Amniotic epithelial cell (primary cell): ENCODE measurements at places on chromosomes 13 and 19.
A peak's percentile ranks its signal among the peaks of the same experiment; 100 is the strongest.

DNA sequence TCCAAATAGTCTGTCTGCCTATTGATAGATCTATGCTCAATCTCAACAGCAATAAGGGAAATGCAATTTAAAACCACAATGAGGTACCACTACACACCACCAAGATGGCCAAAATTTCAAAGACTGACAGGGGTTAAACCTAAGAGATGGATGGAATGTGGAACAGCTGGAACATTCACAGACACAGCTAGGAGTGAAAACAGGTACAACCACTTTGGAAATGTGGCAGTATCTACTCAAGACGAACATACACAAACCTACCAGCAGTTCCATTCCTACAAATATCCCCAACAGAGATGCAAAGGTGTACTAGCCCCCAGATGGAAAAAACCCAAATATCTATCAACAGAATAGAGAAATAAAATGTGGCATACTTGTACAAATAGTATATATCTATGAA is 86.4 kb downstream of the TSC22D1 start:
- no peak for DNase-seq

GRCh38 chr19:56245121-56245740 is 27.3 kb upstream of the EDDM13 start:
- DNase-seq: no peak

DNA sequence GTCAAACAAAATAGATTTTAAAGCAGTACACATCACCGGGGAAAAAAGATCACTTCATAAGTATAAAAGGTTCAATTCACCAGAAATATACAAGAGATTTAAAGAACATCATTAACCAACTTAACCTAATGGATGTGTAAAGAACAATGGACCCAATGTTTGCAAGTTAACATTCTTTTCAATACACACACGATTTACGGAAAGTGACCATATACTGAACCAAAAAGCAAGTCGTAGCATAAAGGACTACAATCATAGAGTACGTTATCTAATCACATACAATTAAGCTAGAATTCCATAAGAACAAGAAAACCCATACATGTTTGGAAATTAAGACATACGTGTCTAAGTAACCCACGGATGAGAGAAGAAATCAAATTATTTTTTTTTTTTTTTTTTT is 9.6 kb downstream of the TGDS start:
- DNase-seq: no peak

DNA sequence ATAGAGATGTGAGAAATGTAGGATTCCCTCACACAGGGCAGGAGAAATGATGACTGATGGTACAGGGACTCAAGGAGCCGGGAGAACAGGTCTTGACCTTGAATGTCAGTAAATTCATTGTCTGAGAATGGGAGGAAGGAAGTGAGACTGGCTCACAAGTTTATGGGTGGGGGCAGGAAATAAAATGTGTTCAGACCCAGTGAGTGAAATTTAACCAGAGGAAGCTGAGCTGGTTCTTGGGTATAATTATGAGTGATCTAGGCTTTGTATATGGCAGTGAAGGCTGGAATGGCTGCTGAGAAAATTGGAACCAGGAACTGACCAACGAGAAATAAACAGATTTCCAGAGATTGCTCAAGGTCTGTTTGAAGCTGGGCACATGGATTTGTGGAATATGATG is 6.3 kb upstream of the IGSF23 start:
- DNase-seq: no peak

- DNase-seq: no peak
Measured at GRCh38 chr19:41802770-41803169, 6.4 kb downstream of the CEACAM3 start.

DNA sequence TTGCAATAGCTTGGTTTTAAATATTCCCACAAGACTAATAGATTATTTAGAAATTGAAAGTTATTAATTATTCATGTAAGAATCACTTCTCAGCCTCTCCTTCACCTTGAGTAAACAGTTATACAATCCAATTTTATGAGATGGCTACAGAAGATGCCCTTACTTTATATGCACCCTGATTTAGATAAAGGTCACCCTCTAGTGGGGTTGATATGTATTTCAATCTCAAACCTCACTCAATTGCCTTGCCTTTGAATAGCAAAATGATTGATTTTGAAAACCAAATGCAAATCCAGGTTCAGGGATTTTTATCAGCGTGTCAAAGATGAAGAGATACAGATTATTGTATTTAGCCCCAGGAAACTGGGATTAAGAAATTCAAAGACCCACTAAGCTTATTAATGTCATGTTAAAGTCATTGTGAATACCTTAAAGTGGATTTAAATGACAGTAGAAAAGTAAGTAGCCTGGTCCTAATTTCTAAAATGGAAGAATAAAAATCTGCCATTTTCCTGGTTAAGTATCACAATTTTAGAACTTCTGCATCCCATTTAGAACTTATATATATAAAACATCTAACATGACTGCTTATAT is 305.1 kb downstream of the ITGBL1 start:
- DNase-seq: peak; percentile 71

GRCh38 chr13:21625366-21625765 is 21.4 kb upstream of the MICU2 start:
- peak; percentile 50 for DNase-seq

GRCh38 chr19:18536475-18536874 is 6.9 kb downstream of the FKBP8 start:
- DNase-seq: no peak

DNA sequence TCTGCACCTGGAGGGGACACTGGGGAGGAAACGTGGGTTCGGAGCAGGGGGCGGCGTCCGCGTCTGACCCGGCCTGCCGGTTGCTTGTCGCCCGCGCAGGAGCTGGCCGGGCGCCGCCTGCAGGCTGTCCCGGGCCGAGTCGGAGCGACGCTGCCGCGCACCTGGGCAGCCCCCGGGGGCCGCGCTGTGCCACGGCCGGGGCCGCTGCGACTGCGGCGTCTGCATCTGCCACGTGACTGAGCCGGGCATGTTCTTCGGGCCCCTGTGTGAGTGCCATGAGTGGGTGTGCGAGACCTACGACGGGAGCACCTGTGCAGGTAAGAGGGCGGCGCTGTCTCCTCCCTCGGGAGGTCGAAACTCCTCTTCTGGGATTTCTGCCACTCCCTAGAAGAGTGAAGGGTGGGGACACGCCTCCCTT is 1.3 kb downstream of the ITGBL1 start:
- DNase-seq: no peak

GRCh38 chr19:4609878-4610511 is 29.3 kb upstream of the TNFAIP8L1 start:
- no peak for DNase-seq

DNA sequence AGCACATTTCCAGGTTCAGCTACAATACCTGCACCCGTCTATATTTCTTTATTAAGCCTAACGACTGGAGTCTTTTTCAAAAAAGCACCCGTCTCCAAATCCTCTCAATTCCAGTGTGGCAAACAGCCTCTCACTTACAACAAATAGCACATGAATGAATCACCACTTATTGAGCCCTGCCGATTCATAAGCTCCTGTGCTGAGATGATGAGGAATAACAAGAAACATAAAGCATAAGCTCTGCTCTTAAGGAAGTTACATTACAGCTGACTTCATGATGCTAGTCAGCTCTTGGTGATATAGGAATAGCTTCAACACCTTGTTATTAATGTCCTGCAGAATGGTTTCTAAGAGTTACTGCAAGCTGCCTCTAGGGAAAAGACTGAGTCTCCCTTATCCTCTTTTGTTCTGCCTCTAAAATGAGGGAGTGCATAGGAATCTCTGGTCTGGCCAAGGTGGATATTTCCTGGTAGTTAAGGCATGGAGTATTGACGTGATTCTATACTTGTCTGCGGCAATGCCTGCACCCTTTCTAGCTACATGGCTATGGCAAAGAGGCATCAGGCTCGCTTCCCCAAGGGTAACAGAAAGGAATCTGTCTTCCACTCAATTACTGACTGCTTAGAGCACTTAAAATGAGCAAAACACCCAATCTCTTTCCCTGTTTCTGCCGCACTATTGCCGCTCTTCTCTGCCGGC is 195.7 kb downstream of the KLF12 start:
- DNase-seq: peak; percentile 76

DNA sequence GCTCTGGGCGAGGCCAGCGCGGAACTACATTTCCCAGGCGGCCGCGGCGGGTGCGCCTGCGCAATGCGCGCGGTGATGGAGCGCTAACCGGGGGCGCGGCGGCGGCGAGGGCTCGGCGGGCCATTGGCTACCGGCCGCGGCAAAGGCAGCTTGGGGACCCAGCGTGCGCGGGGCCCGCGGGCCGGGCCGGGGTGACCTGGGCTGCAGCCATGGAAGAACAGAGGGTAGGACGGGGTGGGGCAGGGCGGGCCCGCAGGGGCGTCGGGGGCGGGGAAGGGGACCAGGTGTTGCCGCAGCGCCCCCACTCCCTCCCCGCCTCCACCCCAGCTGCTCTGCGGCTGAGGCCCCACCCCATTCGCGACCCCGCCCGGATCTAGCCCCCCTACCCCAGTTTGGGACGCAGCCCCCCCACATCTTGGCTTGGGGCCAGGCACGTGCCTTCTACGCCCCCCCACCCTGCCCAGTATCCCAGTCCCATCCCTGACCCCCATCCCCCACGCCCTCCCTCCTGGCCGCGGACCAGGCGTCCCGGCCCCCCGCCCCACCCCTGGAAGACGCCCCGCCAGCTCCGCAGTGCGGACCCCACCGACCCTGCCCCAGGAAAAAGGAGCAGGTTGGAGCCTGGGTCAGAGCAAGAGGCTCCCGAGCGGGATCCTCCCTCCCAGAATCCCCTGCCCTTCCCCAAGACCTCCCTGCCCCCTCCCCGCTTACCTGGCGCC is at the start of gene FSD1:
FSD1 (plus strand) TSS at position 61 of the 719 bp plus-strand sequence; CDS start at position 210, 149 bp downstream.
- no peak for DNase-seq

- no peak for DNase-seq
Measured at GRCh38 chr13:49315756-49316482, 68.2 kb downstream of the CDADC1 start.

GRCh38 chr13:42275098-42275471 is 3.1 kb downstream of the AKAP11 start:
- peak; percentile 26 for DNase-seq

GRCh38 chr19:34066007-34066643 is 106.2 kb upstream of the LSM14A start:
- DNase-seq: no peak

- DNase-seq: no peak
Measured at GRCh38 chr13:26054896-26055295, 3.1 kb upstream of the SHISA2 start.

GRCh38 chr13:55714120-55714519 is 1426.6 kb upstream of the PRR20A start:
- no peak for DNase-seq

DNA sequence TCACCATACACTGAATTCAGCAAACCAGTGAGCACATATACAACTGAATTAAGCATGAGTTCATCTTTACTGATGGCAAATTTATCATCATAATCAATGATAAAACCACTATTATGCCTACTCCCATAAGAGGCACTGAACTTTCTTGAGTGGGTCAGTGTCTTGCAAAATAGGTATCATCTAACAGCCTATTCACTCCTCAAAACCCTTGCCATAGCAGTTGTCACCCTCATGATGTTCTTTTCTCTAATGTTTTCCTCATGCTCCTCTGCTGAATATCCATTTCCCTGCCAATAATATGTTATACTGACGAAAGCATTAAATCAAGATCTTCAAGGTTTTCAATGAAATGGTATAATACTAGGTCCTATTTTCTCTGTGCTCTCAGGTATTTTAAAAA is 5.6 kb downstream of the ARGLU1 start:
- DNase-seq: no peak

DNA sequence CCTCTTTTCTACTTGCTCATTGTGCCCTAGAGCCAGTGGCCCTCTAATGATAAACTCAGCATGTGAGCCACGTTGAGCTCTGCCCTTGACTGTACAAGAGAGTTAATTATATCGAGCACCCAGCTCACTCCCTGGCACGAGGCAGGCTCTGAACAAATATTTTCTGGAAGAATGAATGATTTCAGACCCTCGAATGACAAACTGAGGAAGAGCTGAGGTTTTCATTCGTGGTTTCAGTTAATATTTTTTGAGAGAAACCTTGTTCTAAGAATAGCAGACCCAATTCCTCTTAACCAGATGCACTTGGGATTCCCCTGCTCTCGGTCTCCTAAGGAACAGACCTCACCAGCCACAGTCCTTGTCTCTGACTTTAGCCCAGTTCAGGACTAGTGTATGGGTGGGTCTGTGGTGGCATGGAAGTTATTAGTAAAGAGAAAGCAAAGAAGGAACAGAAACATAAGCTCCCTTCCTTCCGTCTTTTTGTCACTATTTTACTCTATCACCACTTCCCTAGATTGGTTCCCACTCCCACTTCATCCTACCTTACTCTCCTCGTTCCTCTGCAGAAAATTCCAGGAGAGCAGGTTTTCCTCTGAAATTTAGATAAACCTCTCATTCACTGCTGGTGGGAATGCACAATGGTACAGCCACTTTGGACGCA is 22.1 kb upstream of the WDFY2 start:
- no peak for DNase-seq

DNA sequence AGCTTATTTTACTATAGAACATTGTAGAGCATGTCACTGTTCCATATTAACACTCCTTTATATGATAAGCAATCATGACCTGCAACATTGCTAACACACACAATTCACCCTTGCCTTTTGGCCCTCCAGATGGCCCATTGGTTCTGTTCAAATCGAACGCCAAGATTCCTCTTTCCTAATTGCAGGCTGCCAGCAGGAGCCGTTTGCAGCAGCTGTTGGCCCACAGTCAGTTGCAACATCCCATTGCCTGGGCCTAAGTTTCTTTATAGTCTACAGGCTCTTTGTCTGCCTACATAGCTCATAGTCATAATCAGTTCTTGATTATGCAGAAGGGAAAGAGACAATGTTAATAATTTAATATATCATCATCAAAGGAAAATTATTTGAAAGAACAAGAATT is 37.6 kb downstream of the KCTD12 start:
- DNase-seq: peak; percentile 44

DNA sequence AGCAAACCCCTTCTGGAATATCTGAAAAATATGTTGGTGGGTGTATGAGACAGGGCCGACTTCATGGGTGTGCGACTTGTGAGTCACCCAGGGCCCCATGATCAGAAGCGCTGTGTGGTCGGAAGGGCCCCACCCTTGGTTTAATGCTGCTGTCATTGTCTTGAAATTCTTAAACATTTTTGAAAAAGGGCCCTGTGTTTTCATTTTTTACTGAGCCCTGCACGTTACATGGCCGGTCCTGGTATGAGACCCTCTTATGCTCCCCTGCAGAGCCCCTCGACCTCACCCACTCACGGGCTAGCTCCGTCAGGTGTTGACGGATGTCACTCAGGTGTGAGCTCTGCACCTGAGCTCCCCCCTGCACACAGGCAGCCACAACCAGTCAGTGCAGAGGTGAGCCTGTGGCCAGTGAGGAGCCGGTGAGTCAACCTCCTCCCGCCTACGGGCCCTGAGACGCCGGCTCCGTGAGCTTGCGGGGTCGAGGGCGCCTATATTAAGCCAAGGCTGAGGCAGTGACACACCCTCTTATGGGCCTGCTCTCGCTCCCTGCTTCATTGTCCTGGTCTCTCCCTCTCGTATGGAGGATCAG is 27.7 kb downstream of the GADD45B start:
- no peak for DNase-seq

DNA sequence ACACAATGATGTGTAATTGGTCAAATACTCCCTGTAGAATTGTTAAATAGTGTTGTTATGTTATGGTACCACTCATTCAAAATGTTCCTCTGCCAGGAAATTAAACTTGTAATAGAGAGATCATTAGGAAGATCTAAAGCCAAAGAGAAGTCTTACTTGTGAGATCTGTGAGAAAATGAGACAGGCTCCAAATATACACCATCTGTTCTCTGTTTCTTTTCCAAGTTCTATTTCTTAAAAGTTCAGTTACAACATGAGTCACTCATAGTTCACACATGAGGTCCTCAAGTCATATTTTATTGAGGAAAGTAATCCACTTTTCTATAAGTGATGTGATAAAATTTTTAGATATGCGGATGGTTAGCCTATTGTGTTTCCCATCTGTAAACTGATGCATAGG is 1038.1 kb upstream of the PRR20A start:
- no peak for DNase-seq

GRCh38 chr19:29445246-29445645 is 80.5 kb upstream of the VSTM2B start:
- DNase-seq: no peak
